ENCODE measurements at places on chromosomes 1 and 21.

DNA sequence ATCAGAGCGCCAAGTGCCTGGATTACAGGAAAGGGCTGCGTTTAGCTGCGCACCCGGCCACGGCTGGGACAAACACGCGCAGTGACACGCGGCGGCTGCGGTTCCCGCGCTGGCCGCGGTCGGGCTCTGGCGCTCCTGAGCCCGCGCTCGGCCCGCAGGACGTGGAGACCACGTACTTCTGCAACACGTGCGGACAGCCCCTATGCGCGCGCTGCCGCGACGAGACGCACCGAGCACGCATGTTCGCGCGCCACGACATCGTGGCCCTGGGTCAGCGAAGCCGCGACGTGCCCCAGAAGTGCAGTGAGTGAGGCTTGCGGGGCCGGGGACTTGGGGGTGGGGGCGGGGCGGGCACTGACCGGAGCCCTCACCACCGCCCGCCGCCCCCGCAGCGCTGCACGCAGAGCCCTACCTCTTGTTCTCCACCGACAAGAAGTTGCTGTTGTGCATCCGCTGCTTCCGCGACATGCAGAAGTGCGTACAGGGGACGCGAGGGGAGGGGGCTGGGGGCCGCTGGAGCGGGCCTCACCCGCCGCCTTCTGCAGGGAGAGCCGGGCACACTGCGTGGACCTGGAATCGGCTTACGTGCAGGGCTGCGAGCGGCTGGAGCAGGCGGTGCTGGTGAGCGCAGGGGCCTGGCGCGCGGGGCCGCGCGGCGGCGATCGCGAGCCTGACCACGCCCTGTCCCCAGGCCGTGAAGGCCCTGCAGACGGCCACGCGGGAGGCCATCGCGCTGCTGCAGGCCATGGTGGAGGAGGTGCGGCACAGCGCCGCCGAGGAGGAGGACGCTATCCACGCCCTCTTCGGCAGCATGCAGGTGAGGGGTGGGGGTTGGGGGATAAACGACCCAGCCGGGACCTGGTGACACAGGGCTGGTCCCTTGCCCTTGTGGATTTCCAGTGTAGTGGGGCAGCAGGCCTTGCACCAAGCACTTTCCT, 3.1 kb downstream of the RNF207 start:
- no peak for DNase-seq

DNA sequence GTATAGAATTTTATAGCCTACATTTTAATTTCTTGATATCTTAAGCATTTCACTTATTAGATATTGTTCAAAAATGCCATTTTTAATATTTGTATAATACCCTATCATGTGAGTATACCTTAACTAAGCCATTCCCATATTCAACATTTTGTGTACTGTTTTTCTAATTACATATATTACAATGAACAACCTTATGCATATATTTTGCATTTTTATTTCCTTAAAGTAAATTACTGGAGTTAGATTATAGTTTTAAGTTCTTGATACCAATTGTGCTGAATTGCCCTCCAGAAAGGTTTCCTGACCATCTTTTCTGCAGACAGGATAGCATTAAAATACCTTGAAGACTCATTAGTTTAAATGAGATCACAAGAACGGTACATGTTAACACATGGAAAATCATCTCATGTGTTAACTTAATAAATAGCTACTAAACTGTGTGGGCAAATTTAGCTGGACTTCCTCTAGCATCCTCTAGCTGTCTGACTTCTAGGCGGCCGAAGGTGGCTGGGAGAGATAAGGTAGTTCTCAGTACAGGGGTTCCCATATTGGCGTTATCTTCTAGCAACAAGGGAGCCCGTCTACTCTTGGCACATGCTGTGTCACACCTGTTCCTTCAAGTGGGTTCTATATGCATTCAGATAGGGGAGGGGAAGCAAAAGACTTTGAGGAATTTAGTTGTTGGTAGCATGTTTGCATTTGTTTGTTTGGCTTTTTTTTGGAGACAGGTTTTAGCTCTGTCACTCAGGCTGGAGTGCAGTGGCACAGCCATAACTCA, 8.9 kb downstream of the DCLRE1B start:
- no peak for DNase-seq

- no peak for DNase-seq
Measured at GRCh38 chr1:64928325-64928724, 38.0 kb downstream of the JAK1 start.

DNA sequence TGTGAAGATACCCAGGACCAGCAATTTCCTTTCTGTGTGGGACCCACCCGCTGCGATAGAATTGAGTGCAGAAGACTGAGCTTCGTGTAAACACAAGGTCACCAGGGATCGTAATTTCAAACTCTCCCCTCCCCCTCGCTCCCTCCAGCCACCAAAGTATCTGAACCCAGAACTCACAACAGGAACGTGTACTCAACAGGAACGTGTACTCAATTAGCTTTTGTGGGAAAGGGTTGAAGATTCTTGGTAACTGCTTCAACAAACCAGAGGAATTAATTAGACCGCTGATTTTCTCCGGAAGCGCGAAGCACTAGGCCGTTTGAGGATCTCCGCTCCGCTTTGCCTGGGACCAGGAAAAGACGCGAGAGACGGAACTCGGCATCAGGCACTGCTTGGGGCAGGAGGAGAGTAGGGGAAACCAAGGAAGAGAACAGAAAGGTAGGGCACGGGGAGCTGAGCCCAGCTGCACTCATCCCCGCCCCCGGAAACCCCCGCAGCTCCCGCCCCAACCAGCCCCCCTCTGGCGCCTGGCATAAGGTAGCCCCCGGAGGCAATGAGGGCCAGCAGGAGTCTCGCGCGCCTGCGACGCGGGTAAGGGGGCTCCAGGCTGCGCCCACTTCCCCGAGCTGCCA, 453 bp downstream of the DRAM2 start:
- no peak for DNase-seq

GRCh38 chr1:212613440-212614335, 5.1 kb downstream of the ATF3 start:
- no peak for DNase-seq

GRCh38 chr1:76259270-76259669, 184.7 kb downstream of the ST6GALNAC3 start:
- no peak for DNase-seq

DNA sequence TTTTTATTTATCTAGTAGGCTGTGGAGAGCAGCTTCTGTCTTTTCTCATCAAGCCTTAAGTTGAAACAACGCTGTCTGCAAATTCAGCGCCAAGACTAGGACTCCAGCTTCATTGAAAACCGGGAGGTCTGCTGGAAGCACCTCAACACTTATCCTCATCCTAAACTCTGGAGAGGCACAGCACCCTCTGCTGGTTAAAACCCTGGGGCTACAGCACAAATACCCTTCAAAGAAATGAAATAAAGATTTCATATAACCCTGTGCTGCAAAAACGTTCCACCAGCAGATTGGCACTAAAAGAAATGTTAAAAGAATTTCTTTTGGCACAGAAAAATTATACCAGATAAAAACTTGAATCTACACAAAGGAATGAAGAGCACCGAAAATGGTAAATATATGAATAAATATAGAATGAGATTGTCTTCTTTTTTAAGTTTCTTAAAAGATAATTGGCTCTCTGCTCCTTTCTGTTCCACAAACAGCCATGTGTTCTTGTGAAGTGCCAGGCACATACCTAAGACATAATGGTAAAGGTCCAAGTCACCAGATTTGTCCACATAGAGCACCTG, 227.7 kb upstream of the SAMSN1 start:
- DNase-seq, result peak; percentile 26

GRCh38 chr1:208269338-208269666, 25.1 kb upstream of the PLXNA2 start:
- no peak for DNase-seq

DNA sequence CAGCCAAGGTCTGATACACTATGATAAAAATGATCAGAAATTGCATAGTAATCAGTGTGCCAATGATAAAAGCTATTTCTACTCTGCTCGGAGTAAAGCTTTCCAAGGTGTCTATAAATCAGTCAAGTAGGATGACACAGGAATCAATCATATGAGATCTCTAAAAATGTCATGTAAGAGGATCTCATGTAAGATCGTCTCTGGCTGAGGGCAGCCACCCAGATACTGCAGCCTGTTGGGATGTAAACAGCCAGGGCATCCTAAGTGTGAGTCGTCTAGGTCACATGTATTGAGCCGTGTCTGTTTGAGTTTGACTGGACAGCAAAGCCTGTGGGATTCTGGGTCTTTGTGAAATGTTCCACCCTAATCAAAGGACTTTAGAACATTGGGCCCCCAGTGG, 2.8 kb upstream of the TEX35 start:
- DNase-seq, result no peak

DNA sequence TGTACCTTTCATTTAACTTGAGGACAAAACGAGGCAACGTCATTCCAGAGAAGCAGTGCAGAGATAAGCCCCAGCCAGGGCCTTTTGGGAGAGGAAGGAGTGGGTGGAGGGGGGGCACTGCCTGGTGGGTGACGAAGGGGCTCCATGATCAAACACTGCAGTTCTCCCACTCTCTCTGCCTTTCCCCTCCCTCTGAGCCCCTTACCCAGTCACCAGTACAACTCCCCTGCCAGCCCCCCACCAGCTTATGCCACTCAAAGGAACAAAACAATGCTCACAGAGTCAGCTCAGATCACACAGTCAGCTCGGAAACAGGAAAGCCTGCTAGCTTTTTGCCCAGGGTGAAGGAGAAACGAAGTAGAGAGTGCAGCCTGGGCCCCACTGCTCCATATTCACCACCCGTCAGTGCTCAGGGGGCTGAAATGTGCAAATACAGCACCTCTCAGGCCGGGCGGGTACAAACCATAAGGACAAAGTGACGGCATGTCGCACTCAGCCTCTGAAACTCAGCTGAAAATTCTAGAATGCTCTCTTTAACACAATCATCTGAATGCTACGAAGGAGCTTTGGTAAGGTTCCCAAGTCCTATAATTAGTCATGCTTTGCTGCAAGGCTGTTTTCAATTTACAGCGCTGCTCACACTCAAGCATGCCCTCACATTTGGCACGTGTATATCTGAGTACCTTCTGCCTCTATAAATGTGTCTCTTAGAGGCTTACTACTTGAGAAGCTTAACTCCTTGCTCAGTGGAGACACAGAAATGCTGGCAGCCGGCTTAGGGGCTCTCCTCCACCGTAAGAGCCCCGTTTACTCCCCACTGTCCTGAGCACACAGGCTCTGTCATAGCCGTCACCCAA, 65.8 kb upstream of the RAB4A start:
- no peak for DNase-seq

DNA sequence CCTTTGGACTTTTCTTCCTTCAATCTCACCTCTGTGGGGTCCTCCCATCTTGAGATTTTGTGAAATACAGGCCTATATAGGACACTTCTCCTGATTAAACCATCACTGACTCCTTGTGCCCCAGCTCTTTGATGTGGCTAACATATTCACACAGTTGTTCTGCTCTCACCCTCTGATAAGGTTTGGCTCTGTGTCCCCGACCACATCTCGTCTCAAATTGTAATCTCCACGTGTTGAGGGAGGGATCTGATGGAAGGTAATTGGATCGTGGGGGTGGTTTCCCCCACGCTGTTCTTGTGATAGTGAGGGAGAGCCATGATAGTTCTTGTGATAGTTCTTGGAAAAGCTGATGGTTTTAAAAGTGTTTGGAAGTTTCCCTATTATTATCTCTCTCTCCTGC, 19.7 kb downstream of the LRRC7 start:
- no peak for DNase-seq

DNA sequence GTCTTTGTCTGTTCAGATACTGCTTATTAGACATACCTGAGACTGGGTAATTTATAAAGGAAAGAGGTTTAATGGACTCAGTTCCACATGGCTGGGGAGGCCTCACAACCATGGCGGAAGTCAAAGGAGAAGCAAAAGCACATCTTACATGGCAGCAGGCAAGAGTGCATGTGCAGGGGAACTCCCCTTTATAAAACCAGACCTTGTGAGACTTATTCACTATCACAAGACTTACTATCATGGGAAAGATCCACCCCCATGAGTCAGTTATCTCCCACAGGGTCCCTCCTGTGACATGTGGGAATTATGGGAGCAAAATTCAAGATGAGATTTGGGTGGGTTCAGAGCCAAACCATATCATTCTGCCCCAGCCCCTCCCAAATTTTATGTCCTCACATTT, 7.1 kb upstream of the PSMA5 start:
- no peak for DNase-seq

- no peak for DNase-seq
Measured at GRCh38 chr1:202007805-202008489, 2.4 kb upstream of the ELF3 start.

GRCh38 chr1:212233321-212233720, 51.9 kb upstream of the PPP2R5A start:
- DNase-seq, result no peak

DNA sequence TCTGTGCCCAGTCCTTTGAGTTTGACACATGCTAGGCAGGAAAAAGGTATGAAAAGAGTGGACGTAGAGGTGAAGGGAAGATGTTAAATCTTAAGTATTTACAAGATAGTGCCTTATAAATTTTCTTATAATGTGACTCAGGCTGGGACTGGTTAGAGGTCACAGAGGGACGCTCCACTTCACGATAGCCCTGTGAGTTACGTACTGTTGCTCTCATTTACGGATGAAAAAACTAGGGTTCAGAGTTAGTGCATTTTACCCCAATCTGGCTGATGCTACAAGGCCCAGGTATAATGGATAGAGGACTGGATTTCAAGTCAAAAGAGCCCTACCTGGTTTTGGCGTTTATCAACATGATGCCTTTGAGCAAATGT, 1.4 kb upstream of the TUT4 start:
- DNase-seq, result no peak

DNA sequence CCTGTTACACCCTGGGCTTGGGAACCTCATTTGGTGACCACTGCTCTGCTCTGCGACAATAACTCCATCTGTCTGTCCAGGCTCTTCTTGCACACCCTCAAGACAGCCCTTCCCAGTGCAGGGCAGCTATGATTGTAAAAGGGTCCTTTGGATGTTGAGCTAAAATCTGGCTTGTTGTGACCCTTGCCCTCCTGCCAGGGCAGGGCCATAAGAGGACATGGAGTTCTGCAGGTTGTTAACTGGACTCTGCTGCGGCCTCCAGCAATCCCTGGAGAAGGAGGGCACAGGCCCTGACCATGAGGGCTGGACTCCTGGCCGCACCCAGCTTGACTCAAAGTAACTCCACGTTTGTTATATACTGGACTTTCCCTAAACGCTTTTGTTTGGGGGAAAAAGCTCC, 41.2 kb downstream of the DHCR24 start:
- DNase-seq, result no peak

GRCh38 chr1:1889847-1890505, 911 bp downstream of the GNB1 start:
- peak; percentile 30 for DNase-seq

DNA sequence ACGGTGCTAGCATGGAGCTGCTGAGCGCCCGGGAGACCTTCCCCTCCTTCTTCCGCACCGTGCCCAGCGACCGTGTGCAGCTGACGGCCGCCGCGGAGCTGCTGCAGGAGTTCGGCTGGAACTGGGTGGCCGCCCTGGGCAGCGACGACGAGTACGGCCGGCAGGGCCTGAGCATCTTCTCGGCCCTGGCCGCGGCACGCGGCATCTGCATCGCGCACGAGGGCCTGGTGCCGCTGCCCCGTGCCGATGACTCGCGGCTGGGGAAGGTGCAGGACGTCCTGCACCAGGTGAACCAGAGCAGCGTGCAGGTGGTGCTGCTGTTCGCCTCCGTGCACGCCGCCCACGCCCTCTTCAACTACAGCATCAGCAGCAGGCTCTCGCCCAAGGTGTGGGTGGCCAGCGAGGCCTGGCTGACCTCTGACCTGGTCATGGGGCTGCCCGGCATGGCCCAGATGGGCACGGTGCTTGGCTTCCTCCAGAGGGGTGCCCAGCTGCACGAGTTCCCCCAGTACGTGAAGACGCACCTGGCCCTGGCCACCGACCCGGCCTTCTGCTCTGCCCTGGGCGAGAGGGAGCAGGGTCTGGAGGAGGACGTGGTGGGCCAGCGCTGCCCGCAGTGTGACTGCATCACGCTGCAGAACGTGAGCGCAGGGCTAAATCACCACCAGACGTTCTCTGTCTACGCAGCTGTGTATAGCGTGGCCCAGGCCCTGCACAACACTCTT, 1.1 kb downstream of the TAS1R3 start:
- DNase-seq, result no peak

GRCh38 chr1:74579425-74579824, 67.0 kb upstream of the LRRC53 start:
- no peak for DNase-seq
